ENCODE measurements at places on chromosomes 16 and 17. TPM values are rescaled to one million over a fixed set of nuclear protein-coding genes. Genes with fewer than 3 reads are reported as not detected.

DNA sequence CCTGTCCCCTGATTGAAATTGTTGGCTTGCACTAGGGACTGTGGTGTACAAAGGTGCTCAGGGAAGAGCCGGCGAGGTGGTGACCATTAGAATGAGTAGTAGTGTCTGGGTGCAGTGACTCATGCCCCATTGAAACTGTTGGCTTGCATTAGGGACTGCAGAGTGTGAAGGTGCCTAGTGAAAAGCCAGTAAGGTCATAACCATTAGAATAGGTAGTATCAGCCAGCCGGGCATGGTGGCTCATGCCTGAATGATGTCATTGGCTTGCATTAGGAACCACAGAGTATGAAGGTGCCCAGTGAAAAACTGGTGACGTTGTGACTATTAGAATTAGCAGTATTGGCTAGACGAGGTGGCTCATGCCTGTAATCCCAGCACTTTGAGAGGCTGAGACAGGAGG is 78.9 kb downstream of the ABCC6 start:
- no peak for DNase-seq

GRCh38 chr17:74875155-74875976 is 2.6 kb upstream of the FDXR start:
- DNase-seq = no peak

DNA sequence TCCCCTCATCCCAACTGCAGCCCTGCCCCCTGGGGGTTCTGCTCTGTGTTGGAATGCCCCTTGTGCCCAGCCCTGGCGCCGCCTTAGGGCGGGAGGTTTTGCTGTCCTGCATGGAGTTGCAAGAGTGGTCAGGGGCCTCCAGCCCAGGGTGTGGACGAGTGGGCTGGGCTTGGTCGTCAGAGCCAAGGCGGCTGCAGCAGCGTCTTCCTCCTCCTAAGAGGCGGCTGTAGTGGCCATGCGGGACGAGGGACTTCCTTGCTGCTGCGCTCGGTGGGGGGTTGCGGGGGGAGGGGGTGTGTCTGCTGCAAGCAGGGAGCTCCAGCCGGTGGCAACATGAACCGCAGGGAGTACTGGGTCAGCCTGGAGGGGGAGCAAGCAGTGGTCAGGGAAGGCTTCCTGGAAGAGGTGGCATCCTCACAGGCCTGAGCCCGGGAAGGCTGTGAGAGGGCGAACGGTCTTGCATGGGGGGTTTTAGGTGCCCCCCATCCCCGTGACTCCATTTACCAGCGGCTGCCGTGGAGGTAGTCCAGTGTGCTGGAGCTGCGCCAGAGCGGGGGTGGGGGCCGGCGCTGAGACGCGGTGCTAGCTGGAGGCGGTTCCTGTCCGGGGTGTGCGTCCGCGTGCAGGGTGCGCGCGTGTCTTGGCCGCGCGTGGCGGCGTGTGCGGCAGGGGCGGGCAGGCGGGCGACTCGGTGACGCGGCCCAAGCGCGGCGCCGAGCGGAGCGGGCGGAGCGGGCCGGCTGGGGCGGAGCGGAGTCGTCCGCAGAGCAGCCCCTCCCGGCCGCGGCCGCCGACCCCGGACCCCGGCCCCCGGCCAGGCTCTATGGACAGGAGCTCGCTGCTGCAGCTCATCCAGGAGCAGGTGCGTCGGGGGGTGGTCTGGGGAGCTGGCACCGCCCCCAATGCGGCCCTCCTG is at the start of gene RHBDL1:
Gene RHBDL1 (plus strand): TSS at position 704 of the 916 bp plus-strand sequence. CDS start 120 bp downstream, at position 824.
- no peak for DNase-seq

DNA sequence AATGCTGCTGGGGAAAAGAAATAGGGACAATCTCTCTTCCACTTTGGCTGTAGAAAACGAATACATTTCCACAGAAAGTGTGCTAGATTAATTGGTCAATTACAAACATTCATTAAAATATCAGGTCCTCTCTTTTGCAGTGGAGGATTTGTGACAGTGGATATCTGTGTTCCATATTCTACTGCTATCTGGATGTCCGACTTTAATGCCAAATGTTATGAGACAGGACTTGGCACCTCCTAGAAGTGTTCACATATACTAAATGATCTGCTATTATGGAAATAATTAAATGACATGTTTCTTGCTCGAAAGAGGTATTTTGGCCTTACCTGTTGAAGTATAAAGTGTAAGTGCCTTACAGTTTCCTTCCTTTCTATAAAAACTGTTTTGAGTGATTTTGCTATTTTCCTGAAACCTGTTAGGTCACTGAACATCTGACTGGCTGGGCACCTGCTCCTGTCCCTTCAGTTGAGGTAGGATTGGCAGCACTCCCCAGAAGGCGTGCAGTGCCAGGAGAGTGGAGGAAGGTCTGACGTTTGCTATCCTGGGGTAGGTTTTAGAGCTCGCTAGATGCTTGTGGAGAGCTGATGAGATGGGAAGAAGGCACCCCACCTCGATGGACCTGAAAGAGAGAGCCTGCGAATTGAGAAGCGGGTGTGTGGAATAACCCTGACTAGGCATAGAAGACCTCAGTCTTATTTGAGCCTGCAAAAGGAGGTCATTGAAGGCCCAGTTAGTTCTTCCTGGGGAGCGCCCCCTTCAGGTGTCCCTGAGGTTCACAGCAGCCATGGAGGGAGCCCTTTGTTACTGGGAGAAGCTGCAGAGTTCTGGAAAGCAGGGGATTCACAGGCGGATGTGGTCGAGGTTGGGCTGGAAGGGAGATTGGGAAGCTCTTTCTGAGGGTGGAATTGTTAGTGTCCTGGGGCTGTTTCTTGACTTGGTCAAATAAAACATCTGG is 159.4 kb upstream of the ZNF267 start:
- no peak for DNase-seq

Gene RNU2-1
- polyA plus RNA-seq = not detected

DNA sequence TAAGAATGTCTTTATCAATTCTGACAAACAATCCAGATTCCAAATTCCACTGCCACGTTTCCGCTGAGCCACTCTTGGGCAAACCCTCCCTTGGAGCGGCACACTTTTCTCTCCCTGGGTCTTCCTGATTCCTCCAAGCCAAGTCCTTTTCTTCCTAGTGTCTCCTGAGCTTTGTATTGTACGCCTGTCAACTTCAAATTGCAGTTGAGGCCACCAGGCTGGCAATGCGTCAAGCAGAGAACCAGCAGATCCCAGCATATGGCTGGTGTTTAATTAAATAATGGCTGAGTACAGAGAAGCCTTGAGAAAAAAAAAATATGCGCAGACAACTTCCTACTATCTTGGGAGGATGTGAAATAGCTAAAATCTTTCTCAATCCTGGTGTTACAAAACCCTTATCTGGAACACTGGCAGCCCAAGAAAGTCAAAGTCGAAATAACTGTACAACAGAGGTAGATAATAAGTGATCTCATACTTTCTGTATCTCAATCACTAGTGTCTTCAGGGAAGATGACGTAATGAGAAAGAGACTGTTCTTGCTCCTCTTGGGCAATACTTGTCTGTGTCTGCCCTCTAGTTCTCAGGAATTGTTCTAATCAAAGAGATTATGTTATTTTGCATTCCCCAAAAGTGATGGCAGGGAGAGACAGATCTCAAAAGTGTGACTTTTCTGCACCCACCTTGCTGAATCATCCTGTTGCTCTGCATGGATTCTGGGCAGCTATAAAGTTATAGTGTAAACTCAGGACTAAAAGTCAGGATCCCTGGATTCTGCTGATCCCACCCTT is 15.0 kb downstream of the SMIM36 start:
- no peak for DNase-seq

DNA sequence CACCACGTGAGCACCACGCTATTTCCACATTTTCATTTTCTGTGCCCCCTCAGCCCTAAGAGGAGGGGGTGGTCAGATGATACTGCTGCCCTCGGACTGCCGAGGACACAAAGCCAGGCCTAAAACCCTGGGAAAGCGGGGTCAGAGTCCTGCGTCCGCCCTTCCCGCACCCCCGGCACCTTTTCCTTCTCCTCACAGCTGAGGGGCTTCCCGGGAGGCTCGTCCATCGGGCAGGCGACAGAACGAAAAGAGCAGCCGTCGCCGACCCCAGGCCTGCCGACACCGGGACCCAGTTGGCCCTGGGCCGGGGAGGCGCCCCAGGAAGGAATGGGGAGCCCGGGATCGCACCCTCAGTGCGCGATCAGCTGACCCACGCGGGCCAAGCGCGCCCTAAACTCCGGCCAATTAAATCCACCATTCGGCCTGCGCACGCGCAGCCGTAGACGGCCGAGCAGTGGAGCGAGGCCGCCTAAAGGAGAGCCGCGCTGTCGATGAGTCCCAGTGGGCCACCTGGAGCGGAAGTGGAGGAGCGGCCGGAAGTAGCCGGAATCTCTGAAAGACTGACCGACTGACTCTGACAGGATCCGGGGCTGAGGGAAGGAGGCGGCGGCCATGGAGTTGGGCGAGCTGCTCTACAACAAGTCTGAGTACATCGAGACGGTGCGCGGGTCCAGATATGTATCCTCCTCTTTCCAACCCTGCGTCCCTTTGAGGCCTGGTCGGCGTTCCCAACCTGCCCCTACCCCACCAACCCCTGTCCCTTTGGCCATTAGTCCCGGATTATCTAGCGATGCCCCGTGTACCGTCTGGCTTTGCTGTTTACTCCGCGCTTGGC is at the start of the genes DCTN5 and PALB2:
Gene DCTN5 (plus strand): TSS at position 536 of the 835 bp plus-strand sequence. CDS start 77 bp downstream, at position 613.
Gene PALB2 (minus strand): TSS at position 380 of the 835 bp plus-strand sequence. CDS start 153 bp downstream, at position 227.
- peak; percentile 83 for DNase-seq

GRCh38 chr17:50218771-50219315 is 17.4 kb upstream of the COL1A1 start:
- no peak for DNase-seq

DNA sequence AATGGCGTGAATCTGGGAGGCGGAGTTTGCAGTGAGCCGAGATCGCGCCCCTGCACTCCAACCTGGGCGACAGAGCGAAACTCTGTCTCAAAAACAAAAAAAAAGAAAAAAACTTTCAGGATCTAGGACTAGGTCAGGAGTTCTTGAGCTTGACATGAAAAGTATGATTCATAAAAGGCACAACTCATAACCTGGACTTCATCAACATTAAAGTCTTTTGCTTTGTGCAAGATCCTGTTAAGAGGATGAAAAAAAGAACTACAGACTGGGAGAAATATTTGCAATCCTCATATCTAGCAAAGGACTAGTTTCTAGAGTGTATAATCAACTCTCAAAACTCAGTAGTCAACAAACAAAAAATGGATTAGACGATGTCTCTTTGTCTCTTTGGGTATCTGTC is 40.0 kb downstream of the TBC1D16 start:
- no peak for DNase-seq

DNA sequence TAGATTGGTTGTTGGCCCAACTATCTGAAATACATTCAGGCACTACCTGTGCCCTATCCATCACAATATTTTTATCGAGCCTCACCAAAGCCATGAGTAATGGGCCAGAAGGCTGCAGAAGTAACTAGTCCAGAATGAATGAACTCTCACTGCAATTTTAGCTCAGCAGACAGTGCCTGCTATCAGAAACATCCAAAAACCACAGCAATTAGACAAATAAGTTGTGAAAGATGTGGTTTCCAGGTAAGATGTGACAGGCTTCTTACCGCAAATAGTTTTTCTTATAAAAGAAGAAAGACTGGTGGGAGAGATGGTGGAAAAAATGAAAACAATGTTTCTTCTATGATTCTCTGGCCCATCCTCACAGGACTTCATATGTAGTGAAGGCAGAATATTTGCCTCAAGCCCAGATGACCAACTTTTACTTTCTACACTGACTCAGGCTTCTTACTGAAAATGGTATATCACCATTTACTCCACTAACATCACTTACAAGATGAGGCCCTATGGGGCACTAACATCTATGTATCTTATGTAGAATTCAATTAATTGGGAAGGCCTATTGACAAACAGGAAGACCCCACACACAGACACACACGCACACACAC is 9.8 kb upstream of the RFFL start:
- DNase-seq = no peak

DNA sequence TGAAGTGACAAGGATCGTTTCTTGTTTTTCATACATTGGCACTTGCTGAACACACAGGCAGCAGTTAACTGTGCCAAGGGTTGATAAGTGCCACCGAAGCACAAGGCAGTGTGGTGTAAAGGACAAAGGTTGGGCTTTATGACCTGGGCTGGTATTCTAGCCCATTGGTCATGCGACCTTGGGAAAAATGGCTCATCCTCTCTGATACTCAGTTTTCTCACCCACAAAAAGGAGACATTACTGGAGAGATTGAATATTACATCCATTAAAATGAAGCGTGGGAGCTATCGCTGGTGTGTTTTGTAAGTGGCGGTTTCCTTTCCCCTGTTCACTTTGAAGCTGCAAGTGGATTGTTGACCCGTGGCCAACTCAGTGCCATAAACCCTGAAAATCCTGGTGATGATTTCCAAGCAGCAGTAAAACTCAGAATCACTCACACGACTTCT is 216.9 kb downstream of the HAPSTR1 start:
- DNase-seq = no peak

GRCh38 chr17:74192950-74193781 is 10.3 kb upstream of the RPL38 start:
- no peak for DNase-seq

- DNase-seq = no peak
Measured at GRCh38 chr16:56477096-56477878, 25.9 kb downstream of the OGFOD1 start.

- DNase-seq = no peak
Measured at GRCh38 chr17:3802461-3803307, 1.7 kb upstream of the ITGAE start.

DNA sequence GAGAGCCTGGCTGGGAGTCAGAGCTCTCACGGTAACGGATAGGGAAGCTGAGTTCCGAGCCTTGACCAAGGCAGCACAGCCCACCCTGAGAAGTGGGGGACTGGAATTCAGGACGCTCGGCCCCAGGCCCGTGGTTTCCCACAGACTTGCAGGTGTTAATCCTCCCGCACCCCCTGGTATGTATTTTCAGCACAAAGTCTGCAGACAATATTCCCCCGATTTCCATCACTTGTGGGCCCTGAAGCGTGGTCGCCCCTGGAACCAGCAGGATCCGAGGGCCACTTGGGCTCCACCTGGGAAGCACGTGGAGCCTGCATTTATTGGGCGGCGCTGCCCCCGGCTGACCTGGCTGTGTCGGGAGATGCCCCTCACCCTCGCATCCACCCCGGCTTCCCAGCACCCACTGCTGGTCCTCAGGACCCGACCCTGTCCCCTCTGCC is 60.2 kb downstream of the WSB1 start:
- DNase-seq = no peak

Gene C16orf92
- polyA plus RNA-seq = not detected

GRCh38 chr16:83343935-83344366 is 463.8 kb upstream of the HSBP1 start:
- DNase-seq = no peak

- no peak for DNase-seq
Measured at GRCh38 chr17:72223866-72224291, 103.1 kb downstream of the SOX9 start.

Gene ZG16B
- not detected for polyA plus RNA-seq

GRCh38 chr17:6101706-6102105 is 31.5 kb downstream of the WSCD1 start:
- DNase-seq = no peak

DNA sequence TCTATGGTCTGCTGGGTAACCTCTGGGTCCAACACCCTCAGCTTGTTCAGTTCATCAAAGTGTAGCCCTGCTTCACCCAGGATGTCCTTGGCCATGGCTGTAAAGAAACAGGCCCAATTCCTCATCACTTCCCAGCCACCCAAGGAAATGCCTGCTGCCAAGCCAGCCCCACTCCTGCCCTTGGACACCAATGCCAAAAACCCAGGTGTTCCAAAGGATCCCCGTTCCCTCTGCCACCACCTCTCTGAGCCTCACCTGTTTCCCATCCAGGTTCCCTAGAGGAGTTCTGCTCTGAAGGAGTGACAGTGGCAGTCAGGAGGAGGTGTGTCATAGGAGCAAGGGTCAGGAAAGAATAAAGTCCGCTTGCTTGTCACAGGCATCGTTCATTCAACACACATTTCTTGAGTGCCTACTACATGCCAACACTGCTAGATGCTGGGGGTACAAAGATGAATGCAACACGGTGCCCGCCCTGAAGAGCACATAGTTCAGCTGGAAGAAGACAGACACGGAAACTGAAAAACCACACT is 3.3 kb downstream of the IFT20 start:
- DNase-seq = no peak

Data from CD8-positive, alpha-beta memory T cell (primary cell).